Globus pallidus (tissue), 1 donor: ENCODE measurements at places on chromosomes 7 and 10.
A peak's percentile ranks its signal among the peaks of the same experiment; 100 is the strongest.

DNA sequence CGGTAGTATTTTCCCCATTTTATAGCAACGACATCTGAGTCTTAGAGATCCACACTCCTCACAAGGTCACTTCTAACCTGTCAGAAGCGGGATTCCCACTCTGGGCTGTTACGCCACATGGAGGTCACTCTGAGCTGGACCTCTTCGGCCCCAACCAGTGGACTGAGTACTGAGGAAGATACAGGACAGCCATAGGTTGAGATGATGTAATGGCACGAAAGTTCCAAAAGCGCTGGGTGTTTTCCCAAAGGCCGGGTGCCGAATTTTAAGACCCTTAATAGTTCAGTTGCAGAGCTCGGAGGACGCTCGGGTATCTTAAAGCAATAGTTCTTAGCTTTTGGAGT is 699 bp downstream of the GHITM start:
- peak; percentile 11 for DNase-seq

DNA sequence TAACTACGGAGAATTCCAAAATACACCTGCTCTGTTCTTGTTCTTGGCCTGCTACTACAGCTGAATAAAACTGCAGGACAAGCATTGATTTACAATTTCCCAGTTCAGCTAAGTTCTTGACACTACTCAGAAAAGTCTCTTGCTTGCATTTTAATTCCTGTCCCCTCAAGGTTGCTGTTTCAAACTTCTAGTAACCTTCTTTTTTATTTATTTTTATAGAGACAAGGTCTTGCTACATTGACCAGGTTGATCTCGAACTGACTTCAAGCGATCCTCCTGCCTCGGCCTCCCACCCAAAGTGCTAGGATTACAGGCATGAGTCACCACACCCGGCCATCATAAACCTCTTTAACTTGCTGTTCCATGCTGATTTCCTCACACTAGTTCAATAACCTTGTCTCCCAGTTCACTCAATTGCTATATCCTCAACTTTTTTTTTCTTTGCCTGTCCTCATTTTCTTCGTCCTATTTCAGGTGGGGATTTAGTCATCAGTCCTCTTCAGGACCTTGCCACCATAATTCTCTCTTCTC is 79.9 kb downstream of the ARHGAP21 start:
- DNase-seq, result no peak

DNA sequence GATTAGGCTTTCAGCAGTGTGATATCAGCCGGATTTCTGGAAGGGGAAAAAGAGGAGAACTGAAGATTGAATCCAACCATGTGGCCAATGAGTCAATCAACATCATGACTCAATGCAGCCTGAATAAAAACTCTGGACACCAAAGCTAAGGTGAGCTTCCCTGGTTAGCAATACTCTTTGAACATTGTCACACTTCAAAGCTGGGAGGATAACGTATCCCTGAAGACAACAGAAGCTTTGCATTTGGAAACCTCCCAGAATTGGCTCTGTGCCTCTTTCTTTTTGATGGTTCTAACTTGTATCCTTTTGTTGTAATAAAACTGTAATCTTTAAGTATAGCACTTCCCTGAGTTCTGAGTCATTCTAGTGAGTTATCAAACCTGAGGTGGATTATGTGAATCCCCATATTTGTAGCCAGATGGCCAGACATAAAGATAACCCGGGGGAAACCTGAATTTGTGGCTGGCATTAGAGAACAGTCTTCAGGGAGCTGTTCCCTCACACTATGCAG is 284.4 kb downstream of the IPMK start:
- no peak for DNase-seq

DNA sequence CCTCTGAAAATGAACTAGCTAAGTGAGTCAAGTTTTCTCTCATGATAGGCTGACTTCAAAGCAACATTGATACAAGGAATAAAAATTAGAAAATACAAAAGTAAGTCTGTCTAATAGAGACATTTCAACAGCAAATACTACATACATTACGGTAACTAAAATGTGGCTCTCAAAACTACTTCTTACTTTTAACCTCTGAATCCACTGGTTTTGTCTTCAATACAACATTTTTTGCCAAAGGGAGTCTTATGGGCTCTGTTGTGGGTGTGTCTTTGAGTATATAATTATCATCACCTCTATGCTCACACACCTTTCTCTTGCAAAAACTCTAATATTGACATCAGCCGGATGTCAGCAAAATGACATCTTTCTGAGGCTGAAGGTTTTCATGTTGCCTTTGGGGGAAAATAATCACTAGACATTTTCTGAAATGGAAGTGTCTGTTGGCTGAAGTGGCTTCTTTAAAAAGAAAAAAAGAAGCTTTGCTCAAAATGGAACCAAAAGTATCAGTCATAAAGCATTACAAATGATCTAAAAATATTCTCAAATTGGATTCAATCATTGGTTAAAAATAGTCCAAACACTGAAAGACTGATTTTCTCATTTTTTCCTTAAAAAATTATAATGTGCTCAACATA is 41.8 kb upstream of the FAM133B start:
- no peak for DNase-seq

DNA sequence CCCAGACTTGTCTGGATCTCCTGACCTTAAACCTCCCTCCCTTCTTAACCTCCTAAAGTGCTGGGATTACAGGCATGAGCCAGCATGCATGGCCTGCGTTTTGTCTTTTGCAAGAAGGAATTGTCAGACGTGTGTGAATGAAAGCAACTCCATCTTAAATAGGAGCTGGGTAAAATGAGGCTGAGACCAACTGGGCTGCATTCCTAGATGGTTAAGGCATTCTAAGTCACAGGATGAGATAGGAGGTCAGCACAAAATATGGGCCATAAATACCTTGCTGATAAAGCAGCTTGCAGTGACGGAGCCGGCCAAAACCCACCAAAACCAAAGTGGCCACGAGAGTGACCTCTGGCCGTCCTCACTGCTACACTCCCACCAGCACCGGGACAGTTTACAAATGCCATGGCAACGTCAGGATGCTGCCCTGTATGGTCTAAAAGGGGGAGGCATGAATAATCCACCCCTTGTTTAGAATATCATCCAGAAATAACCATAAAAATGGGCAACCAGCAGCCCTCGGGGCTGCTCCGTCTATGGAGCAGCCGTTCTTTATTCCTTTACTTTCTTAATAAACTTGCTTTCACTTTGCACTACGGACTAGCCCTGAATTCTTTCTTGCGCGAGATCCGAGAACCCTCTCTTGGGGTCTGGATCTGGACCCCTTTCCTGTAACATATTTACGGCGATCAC is 41.2 kb upstream of the SDK1 start:
- no peak for DNase-seq

DNA sequence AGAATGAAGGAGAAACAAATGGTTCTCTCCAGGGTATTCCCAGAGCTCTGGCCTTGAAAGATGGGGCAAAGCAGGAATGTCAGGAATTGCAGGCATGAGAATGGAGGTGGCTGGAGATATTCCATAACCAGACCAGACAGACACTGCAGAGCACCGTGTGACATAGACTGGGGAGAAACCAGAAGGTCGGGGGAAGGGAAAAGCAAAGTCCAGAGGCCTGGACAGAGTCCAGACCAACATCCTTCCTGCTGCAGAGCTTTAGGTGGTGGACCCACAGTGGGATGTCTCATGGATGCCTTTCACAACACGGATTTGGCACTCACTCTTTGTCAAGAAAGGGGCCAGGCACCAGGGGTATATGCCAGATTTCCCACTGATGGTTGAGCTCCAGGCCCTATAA is 177.2 kb upstream of the INHBA start:
- peak; percentile 28 for DNase-seq

- DNase-seq, result no peak
These were observed 28.6 kb downstream of the JAZF1 start for GRCh38 chr7:28151965-28152364.

- no peak for DNase-seq
These were observed 160.3 kb downstream of the SNX10 start for GRCh38 chr7:26451997-26452396.

- no peak for DNase-seq
These were observed 1285.1 kb downstream of the XPNPEP1 start for GRCh38 chr10:108638225-108638624.

DNA sequence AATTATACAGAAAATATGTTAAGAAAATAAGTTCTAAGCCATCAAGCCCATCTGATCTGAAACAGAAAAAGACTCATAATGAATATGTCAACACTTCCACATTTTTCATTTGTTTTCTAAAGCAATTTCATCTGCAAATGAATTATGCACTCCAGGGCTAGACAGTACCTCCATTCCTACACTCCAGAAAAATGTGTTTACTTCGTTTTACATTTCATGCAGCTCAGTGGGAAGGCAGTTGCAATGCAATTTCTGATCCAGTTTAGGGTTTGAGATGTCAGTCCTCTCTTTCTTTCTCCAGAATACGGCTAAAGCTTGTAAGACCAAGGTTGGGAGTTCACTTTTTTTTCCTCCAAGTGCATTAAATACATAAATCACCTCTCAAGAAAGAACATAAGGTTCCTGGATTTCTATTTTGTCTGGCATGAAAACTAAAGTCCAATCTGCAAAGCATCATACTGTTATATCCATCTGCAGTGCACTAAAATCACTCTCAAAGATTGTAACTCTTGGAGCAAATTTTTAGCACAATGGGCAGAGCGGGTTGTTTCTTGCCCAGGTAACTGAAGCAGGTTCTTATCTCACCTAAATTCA is 348.8 kb upstream of the C7orf33 start:
- DNase-seq, result no peak

- no peak for DNase-seq
These were observed 90.1 kb downstream of the OAT start for GRCh38 chr10:124328477-124329220.

DNA sequence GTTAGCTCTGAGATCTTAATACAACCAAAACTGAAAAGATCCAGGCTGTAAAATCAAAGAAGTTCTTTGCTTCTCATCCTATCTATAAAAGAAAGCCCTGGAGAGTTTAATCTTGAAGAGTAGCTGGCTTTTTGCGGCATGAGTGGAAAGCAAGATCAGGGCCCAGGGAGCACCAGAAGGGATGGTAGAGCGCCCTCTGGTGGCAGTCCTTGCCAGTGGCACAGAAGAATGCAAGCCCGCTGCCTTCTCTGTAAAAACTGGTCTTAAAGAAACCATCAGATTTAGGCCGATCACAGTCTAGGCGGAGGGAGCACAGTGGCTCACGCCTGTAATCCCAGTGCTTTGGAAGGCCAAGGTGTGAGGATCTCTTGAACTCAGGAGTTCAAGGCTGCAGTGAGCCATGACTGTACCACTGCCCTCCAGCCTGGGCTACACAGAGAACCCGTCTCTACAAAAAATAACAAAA is 35.6 kb downstream of the CPN1 start:
- DNase-seq, result peak; percentile 53

- no peak for DNase-seq
These were observed 116.7 kb upstream of the IMMP2L start for GRCh38 chr7:111678986-111679385.

- DNase-seq, result no peak
These were observed 683 bp upstream of the ANKRD22 start for GRCh38 chr10:88852327-88852726.

GRCh38 chr10:91591797-91592174 is 41.1 kb downstream of the PPP1R3C start:
- DNase-seq, result no peak

DNA sequence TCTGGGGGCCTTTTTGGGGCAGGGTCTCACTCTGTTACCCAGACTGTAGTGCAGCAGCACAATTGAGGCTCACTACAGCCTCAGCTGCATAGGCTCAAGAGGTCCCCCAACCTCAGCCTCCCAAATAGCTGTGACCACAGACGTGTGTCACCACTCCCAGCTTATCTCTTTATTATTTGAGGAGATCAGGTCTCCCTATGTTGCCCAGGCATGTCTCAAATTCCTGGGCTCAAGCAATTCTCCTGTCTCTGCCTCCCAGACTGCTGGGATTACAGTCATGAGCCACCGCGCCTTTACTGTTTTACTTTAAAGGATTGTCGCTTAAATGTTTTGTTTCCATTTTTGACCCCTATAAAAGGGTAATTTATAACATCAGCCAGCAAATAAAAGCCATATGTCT is 502.6 kb upstream of the AUTS2 start:
- no peak for DNase-seq

DNA sequence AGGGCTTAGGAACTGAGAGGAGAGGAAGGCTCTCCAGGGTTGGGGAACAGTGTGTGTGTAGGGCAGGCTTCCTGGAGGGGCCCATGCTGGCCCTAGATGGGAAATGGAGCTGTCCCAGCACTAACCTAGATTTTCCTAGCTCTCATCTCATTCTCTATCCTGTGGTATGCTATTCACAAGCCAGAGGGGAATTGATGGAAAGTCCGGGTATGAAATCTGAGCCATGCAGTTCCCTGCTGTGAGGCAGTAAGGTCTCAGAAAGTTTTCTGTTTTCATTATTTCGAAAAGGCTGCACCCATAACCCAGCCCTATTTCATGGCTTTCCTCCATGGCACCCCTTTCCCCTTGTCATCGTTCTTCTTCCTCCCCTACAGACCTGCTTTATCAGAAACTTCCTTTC is 220.3 kb downstream of the RPS24 start:
- no peak for DNase-seq

DNA sequence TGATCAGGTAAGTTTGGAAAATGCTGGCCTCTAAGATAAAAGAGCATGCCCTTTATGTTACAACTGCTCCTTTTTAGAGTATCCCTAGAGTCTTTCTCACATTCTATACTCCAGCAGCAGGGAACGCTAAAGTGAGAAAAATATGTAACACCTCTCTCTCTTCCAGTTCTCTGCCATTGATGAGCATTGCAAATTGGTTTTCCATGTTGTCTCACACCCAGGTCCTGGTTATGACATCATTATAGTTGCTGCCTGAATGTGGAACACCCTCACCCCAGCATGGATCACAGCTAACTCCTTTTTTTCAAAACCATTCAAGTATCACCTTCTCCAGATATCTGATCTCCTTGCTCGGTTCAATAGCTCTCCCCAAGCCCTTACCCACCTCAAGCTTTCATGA is 84.4 kb downstream of the DGKI start:
- DNase-seq, result no peak
